ENCODE measurements at places on chromosomes 7 and 10.

- no peak for DNase-seq
Observed at GRCh38 chr7:87075671-87076404, 16.4 kb upstream of the ELAPOR2 start.

GRCh38 chr7:94222516-94222915 is 172.2 kb upstream of the COL1A2 start:
- no peak for DNase-seq

DNA sequence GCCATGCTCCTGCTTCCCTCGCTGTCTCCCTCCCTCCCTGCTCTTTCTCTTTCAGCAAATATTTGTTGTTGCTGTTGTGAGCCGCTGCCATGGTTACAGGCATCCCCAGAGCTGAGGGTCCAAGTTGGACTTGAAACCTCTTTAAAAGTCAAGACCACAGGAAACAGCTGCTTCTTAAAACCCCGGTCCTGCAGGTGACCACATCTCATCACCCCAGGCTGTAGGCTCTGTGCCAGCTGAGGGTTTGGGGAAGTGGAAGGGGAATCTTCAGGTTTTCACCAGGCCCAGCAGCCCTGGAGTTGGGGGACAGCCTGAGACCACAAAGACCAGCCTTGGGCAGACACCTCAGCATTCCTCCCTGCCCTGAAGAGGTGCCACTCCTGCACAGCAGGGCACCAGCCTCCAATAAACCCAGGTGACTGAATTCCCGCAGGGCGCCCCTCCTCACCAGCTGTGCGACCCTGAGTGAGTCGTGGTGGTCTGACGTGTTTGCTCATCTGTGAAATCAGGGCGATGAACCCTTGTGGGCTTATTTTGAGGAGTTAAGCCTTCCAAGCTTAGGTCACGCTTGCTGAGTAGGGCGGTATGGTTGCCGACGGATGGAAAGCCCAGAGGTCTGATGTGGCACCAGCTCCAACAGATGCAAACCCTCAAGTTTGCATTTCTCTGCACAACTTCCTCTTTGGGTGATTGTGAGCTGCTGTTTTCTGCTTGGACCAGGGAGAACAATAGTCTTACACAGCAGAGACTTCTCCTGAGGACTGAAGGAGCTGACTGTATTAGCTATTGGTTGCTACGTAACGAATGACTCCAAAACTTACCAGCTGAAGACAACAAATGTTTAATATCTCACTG is 24.8 kb downstream of the NPTX2 start:
- no peak for DNase-seq

DNA sequence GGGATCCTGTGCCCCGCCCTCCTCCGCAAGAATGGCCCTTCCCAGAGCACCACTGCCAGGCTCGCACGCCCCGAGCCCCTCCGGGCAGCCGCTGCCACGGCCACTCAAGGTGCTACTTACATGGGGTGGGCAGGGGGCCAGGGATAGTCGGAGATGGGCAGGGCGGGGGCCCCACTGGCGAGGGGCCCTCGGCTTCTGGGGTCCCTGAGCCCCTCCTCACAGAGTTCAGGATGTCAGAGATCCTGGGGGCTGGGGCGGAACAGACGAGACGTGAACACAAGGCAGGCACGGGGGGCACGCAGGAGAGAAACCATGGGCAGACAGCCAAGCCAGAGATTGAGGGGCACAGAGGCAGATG is 25.6 kb downstream of the YKT6 start:
- DNase-seq: no peak

DNA sequence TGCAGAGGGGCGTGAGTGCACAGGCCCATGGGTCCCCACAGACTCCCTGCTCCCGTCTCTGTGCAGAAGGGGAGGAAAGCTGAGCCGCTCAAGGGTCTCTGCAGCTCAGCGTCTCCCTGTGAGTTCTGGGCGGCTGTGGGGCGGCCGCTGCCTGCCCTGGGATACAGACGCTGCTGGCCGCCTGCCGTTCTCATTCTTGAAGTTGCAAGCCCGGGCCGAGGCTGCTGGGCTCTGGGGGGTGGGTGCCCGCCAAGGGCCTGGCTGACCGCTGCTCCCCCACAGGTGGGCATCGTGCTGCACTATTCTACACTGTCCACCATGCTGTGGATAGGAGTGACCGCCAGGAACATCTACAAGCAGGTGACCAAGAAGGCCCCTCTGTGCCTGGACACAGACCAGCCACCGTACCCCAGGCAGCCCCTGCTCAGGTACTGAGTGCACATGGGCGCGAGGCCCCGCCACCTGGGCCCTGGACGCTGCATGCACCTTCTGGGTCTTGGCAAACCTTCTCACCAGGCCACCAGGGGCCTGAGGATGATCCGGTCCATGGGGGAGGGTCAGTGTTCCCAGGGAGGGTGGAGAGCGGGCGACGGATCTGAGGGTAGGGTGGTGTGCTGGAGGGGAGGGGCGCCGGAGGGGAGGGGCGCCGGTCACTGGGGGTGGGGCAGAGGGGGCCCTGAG is 14.8 kb downstream of the ADGRA1 start:
- DNase-seq: no peak

Data from NCI-H524 treated with DMSO at 0.1 percent for 48 hours (cell line).